ENCODE measurements at places on chromosomes 3 and 15. TPM values are rescaled to one million over a fixed set of nuclear protein-coding genes. Genes with fewer than 3 reads are reported as not detected.

Gene ESYT3
- polyA plus RNA-seq: 15.7 TPM

Gene PPP1R14D
- polyA plus RNA-seq: 0.22 TPM

DNA sequence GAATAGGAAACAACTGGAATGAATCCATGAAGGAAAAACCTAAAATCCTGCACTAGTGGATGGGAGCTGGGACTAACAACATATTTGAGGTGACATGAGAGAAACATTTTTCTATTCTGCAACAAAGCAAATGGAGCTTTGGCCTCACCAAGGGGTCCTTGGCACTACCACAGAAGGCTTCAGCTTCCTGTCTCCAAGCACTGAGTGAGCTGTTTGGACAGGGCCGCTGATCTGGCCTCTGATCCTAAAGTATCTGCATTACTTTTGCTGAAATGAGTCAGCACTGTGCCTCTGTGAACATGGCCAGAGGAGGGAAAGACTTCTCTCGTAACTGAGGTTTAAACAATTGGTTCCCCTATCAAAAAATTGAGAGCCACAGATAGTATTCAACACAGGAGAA is 9.0 kb downstream of the ARPP21 start:
- H3K4me3 ChIP-seq: no peak overlapping the region
- H3K36me3 ChIP-seq: no peaks in the 10 kb centered on the region
- H3K4me1 ChIP-seq: no peaks in the 10 kb centered on the region

Gene SCN11A
- 0.06 TPM for polyA plus RNA-seq

GRCh38 chr15:37981775-37982174 is 47.3 kb downstream of the TMCO5A start:
- no peaks in the 10 kb centered on the region for H3K36me3 ChIP-seq
- no peak overlapping the region for H3K27ac ChIP-seq
- no peak overlapping the region for H3K4me3 ChIP-seq
- DNase-seq: peak; percentile 69
- H3K27me3 ChIP-seq: no peaks in the 10 kb centered on the region

- no peak for DNase-seq
- no peaks in the 10 kb centered on the region for H3K27me3 ChIP-seq
- no peak overlapping the region for H3K27ac ChIP-seq
- H3K36me3 ChIP-seq: no peaks in the 10 kb centered on the region
- H3K4me3 ChIP-seq: no peak overlapping the region
Observed at GRCh38 chr15:89768071-89768500, 8.0 kb upstream of the MESP2 start.

DNA sequence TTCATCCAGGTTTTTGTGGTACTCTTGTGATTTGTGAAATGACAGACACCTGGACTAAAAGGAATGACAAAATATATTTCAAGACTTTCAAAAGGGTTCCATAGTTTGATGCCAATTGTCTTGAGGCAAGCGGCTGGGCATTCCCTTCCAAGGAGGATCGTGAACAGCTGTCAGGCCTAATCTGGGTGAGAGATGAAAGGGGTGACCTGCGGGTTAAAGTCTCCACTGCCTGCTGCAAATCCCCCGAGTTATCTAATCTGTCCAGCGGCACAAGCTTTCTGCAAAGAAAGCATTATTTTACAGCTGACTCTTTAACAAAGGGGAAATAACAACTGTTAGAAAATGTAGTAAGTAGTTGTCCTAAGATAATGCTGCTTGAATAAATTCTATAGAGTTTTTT is 128.7 kb upstream of the MB21D2 start:
- H3K36me3 ChIP-seq: no peaks in the 10 kb centered on the region
- no peak for DNase-seq
- no peak overlapping the region for H3K27ac ChIP-seq
